EL (cell line): ENCODE measurements at places on chromosomes 7 and 10.
A peak's percentile ranks its signal among the peaks of the same experiment; 100 is the strongest.

DNA sequence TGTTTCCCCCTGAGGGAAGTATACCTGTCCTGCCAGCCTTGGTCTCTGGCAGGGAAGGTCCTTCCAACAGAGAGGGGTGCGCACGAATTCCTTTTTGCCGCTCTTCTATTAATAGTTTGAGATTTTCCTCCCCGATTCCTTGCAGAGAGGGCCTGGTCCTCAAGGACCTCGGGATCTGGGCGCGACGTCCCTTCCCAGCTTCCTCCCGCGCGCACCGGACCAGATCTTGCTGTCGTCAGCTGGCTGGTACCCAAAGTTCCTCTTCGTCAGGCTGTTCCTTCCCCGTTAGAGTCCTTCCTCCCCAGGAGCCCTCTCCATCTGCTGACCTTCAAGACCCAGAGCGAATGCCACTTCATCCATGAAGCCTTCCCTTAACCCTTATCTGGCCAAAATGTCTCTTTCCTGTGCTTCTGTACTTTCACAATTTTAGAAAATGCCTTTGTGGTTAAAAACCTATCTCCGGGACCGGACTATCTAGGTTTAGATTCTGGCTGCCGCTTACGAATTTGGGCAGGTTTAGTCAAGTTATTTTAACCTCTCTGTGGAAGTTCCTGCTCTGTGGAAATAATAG is 851 bp upstream of the GOT1 start:
- DNase-seq: peak; percentile 65

- no peak for DNase-seq
Observed at GRCh38 chr7:130879191-130879590, 145.2 kb upstream of the KLF14 start.

DNA sequence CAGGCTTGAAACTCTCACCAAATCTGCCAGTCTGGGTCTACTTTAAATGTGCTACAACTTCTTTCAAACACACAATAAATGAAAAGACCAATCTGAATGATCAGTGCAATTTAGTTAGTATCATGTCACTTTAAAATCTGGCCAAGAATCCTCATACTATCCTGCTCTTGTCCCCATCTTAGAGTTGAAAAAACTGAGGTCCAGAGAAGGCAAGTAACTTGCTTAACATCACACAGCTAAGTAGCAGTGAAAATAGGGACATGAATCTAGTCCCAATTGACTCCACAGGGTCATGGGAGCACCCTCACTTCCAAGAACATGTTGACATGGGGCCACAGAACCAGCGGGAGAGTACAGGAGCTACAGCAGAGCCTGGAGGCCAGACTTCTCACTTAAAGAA is 3.1 kb upstream of the GDF10 start:
- no peak for DNase-seq

GRCh38 chr7:42702647-42703046 is 209.2 kb downstream of the C7orf25 start:
- DNase-seq: no peak

DNA sequence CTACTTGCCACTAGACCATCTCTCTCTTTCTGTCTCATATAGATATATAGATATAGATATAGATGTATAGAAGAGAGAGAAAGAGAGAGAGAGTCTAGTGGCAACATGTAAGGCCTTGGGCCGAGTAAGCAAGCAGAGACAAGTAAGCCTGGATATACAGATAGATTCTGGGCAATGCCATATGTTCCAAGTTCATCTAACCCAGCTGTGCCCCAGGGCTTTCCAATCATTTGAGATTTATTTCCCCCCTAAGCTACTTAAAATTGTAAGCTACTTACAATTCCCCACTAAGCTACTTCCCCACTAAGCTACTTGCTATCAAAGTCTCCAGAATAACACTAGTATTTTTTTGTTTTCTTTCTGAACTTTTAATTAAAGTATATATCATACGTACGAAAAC is 1094.1 kb downstream of the DNAJB9 start:
- DNase-seq: no peak

DNA sequence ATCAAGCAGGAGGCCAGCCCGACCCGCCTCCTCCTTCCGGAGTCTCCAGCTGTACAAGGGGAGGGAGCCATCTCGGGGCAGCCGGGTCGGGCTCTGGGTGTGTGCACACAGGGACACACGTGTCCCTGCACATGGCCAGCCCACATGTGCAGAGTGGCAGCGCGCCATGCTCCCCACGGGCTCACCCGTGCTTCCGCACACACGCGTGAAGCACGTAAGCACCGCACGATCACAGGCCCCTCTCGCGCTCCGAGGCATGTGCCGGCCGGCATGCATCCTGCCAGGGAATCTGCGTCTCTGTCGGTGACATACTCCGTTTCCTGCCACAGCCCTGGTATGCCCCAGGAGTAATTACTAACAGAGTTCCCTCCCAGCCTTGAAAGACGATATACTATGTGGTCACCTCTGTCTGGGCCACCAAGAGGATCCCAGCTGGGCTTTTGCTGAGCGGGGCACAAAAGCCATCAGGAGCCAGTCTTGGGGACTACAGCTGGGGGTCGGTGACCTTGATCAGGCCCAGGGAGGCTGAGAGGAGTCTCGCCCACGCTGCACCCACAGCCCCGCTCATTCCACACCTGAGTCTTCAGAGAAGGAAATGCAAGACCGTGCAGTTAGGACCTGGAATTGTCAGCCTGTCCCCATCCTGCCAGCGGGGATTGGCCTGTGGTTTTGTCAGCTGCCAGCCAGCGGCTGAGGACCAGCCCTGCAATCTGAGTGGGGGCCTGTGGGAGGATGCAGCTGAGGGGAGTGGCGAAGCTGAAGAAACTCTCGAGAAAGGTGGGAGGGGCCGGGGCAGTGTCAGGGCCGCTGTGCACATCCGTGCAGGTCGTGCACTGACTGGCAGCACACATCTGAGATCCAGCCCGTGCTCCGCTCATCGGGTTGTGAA is 11.0 kb upstream of the LFNG start:
- peak; percentile 75 for DNase-seq

GRCh38 chr7:152643979-152644559 is 31.9 kb downstream of the XRCC2 start:
- no peak for DNase-seq

DNA sequence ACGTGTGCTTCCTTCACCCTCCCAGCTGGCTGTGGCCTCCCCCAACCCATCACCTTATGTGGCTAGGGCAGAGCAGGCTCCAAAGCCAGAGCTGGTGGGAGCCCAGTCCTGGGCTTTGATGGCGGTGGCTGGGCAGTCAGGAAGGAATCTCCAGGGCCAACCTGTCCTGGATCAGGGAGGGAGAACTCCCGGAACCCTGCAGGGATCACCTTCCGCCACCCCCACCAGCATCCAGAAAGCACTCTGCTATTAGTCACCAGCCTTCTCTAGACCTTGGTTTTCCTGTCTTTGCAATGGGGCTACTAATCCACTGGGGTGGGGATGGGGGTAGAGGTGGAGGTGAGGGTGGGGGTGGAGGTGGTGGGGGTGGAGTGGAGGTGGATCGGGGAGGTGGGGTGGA is 139.0 kb downstream of the ZMIZ1 start:
- DNase-seq: no peak

- peak; percentile 97 for DNase-seq
Observed at GRCh38 chr10:114632869-114633715, 25.0 kb downstream of the ABLIM1 start.

GRCh38 chr7:73824986-73825385 is 5.8 kb upstream of the CLDN4 start:
- no peak for DNase-seq

- DNase-seq: no peak
Observed at GRCh38 chr7:91566402-91566732, 302.1 kb downstream of the FZD1 start.

GRCh38 chr7:26550492-26550891 is 258.8 kb downstream of the SNX10 start:
- DNase-seq: no peak

GRCh38 chr7:22885797-22886261 is 63.2 kb upstream of the TOMM7 start:
- no peak for DNase-seq

- DNase-seq: no peak
Observed at GRCh38 chr7:51950813-51951212, 634.2 kb upstream of the COBL start.

DNA sequence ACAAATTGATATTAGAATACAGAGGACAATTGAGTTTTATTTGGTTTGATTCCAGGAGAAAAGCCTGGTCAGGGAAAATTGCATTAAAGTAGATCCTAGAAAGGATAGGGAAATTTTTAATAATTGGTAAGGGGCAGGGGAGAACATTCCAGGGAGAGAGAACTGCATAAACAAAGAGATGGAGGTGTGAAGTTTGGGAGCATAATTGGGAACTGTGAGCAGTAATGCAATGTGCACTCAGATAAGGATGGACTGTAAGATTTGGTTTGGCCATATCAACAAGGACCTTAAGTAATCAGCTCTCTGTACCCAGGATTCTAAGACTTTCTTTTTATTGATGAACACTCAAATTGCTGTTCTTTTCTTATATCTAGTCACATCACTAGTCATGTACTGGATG is 41.4 kb downstream of the ZMYND11 start:
- no peak for DNase-seq

GRCh38 chr10:110042181-110042580 is 34.4 kb downstream of the ADD3 start:
- peak; percentile 46 for DNase-seq

DNA sequence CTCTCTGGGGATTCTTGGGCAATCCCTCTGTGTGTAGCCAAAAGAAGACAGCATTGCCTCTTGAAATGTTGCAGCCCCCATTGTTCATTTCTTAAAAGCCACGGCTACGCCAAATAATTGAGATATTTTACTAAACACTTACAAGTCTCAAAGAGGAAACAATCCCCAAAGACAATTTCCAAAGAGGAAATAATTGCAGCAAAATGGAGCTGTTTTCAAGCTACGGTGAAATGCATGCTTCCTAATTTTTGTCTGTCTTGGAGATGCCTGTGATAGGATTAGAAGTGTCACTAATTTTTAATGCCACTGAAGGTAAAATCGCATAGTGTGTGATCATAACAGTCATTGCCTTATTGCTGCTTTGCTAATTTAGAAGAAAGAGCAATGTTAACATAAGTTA is 72.9 kb upstream of the NAMPT start:
- no peak for DNase-seq

GRCh38 chr7:77461246-77461645 is 45.1 kb upstream of the GSAP start:
- peak; percentile 48 for DNase-seq

DNA sequence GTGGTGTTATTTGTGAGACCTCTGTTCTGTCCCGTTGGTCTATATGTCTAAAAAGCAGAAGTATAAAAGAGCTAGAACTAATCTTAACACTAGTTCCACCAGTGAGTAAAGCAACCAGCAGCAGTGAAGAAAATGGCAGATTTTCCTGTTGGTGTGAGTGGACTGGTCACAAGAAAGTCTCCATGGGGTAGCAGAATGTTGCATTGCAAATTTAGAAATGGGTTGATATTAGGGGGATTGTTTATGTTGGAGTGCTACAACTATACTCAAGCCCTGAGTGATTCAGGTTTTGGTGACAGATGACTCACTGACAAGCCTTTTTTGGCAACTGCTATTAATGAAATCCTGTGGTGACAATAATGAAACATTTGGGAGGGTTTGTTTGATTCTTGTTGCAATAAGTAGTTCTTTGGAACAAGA is 5.6 kb downstream of the AVL9 start:
- peak; percentile 59 for DNase-seq

- peak; percentile 44 for DNase-seq
Observed at GRCh38 chr10:124917428-124918190, 24.3 kb upstream of the ZRANB1 start.

DNA sequence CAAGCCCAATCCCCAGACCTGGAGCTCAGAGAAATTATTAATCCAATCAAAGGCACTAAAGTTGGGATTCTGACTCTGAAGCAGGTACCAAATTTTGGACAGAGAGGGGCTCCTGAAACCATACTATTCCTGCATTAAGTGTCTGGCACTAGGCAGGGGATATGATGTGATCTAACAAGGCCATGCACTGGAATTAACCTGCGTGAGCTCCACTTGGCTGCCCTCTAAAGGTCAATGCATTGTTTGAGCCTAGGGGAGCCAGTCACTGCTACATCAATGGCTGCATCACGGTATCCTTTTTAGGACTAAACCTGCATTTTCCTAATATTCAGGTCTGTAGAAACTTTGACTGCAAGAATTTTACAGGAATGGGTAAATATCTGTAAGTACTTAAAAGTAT is 42.1 kb downstream of the ST8SIA6 start:
- DNase-seq: no peak

- DNase-seq: peak; percentile 54
Observed at GRCh38 chr7:116500078-116500853, 728 bp downstream of the CAV2 start.

- no peak for DNase-seq
Observed at GRCh38 chr10:68564712-68565111, 4.6 kb downstream of the TET1 start.

DNA sequence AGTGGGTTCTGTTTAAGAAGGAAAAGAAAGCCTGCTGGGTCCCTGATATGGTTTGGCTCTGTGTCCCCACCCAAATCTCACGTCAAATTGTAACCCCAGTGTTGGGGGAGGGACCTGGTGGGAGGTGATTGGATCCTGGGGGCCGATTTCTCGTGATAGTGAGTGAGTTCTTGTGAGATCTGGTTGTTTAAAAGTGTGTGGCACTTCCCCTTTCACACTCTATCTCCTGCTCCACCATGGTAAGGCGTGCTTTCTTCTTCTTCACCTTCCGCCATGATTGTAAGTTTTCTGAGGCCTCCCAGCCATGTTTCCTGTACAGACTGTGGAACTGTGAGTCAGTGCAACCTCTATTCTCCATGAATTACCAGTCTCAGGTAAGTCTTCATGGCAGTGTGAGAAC is 42.6 kb downstream of the INPP5A start:
- no peak for DNase-seq

DNA sequence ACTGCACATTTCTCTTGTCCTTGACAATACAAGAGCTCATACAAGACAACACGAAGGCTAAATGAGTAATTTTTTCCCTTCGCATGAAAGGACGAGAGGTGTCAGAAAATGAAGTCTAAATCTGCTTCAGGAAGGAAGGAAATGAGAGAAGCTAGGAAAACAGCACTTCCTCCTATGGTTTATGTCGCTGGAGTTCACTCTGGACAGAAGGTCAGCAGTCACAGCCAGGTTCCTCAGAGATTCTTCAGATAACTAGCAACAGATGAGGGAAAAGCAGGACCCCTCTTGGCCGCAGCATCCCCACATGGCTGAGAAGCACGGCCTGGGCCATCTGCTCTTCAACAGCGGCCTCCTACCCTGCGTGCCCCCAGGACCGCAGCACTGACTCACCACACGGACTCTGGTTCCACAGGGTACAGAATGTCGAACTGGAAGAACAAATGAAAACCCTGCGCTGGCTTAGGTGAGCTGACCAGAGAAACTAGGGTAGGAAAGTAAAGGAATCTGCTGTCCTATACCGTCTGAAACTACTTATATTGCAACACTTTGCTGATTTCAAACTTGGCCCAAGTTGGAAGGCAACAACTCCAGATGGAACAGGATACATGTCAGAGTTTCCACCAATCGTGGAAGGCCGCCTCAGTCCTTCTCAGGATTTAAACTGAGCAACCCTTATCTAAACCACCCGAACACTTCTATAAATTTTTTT is 26.3 kb downstream of the DNMBP start:
- DNase-seq: peak; percentile 91

- DNase-seq: no peak
Observed at GRCh38 chr10:45368181-45368580, 5.8 kb upstream of the ALOX5 start.
